Activated T-helper 9 cell treated with anti-CD3 and anti-CD28 coated beads, Interleukin-2, amount 50 U/mL, for 16 hours (primary cell): ENCODE measurements at places on chromosomes 13 and 19.

DNA sequence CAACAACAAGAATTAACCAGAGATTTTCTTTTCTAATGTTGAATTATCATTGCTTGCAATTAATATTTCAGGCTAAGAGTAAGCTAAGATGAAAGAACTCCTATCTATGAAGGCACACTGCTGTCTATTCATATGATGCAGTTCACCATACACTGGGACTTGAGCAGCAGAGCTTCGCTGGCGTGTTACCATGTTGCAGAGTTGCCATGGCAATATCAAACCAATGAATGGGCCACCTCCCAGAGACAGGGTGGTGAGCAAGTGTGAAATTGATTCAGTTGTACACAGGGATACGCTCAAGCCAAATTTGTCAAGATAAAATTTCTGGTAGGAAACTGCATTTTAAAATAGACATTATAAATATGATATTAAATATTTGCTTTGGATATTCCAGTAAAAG lies 69.3 kb upstream of the MYO16 start:
- no peak for DNase-seq

- peak; percentile 17 for DNase-seq
These were observed 150.1 kb downstream of the SHISA2 start for GRCh38 chr13:25901460-25902376.

DNA sequence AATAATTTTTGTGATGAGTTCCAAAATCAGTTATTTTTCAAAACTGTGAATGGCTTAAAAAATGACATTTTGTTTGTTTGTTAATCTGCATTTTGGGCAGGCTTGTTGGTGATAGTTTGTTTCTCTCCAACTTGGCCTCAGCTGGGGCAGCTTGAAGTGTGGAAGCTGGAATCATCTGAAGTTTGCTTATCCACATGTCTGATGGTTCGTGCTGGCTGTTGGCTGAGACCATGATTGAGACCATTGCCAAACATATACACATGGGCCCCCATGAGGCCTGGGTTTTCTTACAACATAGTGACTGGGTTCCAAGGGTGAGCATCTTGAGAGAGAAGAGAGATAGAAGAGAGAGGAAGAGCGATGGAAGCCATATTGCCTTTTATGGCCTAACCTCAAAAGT lies 201.2 kb downstream of the NDFIP2 start:
- DNase-seq = no peak

DNA sequence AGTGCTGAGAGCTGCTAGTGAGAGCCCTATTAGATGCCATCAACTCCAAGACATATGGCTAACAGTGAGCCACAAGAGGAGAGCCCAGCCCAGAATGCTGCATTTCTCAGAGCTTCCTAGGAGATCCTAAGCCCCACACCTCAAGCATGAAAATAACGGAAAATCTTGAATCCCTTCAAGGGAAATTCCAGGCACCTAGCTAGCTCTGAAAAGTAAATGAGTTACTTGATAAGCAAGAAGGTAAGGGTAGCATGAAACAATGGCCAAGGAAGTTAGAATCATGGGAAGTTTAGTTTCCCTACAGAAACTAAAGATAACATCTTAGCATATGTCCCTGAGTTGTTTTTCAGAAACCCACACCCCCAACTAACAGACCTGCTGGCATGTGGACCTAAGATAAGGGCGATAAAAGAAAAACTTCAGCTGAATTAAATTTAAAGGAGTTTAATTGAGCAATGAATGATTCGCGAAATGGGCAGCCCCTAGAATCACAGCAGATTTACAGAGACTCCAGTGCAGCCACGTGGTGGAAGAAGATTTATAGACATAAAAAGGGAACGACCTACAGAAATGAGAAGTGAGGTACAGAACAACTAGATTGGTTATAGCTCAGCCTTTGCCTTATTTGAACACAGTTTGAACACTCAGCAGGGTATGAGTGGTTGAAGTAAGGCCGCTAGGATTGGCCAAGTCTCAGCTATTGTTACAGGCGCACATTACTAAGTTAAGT lies 301.3 kb upstream of the DACH1 start:
- DNase-seq = no peak

DNA sequence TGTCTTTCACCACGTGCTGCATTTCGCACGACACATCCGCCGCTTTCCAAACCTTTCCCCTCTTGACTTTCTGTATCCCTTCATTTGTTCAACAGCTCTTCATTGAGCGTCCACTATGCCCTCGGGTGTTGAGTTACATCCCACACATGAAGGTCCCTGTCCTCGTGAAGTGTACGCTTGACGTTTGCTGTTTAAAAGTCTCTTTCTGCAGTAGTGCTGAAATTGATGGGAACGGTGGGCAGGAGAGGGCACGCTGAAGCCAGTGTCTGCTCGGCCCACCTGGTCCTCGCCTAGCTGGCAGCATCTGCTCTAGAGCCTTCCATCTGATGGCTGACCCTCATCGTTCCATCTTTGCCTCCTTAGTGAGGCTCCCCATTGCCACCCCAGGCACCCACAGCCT lies 55.6 kb upstream of the AMER2 start:
- no peak for DNase-seq

DNA sequence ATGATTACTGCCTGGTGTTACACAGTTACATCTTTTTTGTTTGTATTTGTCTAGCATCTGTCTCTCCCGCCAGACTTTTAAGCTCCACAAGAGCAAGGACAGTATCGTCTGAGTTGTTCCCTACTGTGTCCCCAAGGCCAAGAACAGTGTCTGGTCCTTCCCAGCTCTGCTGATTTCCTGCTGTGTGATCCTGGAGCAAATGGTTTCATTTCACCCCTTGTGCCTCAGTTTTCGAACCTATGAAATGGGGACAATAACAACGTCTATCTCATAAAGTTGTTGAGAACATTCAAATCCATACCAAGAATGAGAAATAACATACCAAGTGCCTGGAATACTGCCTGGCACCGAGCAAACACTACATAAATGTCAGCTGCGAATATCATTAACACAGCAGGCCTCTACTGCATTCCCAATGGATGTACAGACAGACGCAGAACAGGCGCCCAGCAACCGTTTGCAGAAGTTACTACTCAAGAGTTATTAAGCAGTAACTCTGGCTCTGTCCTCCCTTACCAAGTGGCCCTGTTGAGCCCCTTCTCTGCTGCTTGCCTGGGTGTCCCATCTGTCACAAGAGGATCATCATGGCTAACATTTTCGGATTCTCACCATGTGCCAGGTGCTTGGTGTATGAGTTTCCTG lies 11.4 kb downstream of the XRCC1 start:
- DNase-seq = no peak

DNA sequence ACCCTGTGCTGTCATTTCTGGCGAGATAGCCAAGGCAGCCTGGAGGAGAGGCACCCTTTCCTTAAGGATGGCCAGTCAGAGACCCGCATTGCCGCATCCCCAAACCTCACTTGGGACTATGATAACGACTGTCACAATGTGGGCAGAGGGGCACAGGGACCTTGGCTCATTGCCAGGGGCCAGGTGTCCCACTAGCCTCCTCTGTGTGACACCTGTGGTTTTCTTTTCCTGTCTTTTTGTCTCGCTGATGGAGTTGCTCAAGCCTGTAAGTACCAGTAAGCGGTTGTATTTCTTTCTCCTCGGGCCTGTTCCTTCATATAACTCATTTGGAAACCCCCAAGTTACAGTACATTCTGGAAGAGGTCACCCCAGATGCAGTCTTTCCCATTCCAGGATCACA lies 59.5 kb downstream of the TDRD12 start:
- DNase-seq = no peak

DNA sequence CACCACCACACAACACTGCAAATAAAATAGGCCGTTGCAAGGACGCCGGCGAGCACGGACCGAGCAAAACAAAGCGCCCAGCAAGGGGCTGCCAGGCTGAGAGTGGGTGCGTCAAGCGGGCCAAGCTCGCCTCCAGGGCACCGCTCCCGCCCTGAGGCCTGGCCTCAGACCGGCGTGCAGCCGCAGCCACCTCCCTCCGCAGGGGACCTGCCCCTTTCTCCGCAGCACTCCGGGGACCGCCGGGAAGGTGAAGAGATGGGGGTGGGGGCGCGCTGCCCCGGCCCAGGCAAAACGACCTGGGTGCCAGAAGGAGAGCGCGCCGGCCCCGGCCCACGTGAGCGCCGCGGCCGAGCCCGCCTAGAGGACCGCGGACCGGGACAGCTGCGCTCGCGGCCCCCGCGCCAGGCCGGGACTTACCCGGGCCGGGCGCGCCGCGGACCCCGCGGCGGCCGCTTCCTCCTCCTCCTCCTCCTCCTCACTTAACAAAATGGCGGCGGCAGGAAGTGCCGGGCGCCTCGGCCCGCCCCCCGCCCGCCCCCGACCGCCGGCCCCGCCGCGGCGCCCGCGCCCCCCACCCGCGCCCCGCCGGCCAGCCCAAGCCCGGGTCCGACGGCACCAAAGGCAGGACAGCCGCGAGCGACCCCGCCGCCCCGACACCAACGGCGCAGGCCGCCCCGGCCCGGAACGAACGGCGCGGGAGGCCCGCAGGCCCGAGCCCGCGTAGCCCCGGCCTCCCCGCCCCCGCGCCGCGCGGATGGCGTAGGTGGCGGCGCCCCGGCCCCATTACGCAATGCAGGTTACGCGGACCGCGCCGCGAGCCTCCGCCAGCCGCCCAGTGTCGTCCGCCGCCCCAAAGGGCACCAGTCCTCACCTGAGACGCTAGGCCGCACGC lies 674 bp downstream of the BRD4 start:
- DNase-seq = peak; percentile 46

DNA sequence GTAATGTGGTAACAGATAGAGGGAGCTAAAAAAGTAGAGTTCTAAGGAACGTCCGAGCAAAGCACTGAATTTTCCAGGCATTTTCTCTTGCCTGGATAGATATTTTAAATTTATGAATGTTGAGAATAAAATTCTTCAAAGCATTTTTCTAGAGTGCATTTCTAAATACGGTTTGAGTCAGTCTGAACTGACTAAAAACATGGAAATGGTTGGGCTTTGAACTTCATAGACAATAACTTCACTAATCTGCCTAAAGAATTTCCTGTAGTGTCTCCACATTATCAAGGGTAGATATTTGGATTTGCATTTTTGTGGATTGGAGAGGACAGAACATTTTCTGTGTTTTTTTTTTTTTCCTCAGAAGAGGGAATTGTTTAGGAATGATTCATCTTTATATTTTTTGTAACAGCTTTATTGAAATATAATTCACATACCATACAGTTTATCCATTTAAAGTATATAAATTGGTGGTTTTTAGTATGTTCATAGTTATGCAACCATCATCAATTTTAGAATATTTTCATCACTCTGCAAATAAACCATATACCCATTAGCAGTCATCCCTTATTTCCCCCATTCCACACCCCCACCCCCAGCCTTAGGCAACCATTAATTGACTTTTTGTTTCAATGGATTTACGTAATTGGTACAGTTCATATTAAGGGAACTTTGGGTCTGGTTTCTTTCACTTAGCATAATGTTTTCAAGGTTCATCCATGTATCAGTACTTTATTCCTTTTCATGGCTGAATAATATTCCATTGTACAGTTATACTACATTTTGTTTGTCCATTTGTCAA lies 20.7 kb downstream of the GARRE1 start:
- DNase-seq = no peak

- DNase-seq = no peak
These were observed 3.2 kb upstream of the POLR2E start for GRCh38 chr19:1098177-1099051.

GRCh38 chr13:34521171-34521570 lies 420.9 kb upstream of the NBEA start:
- no peak for DNase-seq

- DNase-seq = no peak
These were observed 970.2 kb downstream of the EFNB2 start for GRCh38 chr13:105565136-105565727.

GRCh38 chr19:10839114-10840050 lies 3.4 kb upstream of the TMED1 start:
- no peak for DNase-seq

GRCh38 chr13:26759907-26760831 lies at the start of gene GPR12:
Gene GPR12 (minus strand): TSS chr13:26760786. CDS start chr13:26759827, 959 bp downstream.
- no peak for DNase-seq

GRCh38 chr19:43777163-43777695 lies 3.5 kb downstream of the KCNN4 start:
- DNase-seq = no peak

GRCh38 chr19:13633109-13633508 lies 126.8 kb upstream of the CACNA1A start:
- DNase-seq = no peak

- no peak for DNase-seq
These were observed 30.7 kb upstream of the LPAR6 start for GRCh38 chr13:48443442-48444208.

DNA sequence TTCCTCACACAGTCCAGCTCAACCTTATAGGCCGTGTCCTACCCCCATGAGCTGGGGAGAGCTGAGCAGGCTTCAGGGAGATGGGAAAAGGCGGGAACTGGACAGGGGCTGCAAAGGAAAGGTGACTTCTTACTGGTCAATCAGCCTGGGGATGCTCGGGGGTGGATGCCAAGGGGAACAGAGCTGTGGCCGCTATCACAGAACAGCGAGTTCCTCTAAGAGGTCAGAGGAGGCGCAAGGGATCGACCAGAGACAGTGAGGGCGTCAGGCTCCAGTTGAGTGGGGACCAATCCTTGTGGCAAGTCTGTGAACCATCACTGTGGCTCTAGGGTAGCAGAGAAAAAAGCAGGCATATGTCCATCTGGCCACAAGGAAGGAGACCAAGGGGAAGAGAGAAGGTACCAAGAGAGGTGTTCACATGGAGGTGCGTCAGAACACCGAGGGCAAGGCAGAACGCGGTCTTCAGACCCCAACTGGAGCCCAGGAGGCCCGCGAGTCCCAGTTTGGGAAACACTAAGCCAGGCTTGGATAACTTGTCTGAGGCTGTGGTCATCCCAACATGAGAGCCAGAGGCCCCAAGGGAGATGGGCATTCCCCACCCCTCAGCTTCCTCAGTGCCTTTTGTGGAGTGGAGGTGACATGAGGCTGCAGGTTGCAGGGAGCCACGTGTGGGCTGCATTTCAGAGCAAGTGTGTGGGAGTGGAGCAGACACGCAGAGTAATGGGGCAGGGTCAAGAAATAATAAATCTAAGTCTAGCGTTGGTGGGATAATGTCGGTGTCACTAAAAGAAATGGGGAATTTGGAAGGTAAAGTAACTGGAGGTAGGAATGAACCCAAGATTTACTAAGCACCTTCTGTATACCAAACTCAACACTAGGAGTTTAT lies 3.9 kb downstream of the F10 start:
- DNase-seq = no peak

DNA sequence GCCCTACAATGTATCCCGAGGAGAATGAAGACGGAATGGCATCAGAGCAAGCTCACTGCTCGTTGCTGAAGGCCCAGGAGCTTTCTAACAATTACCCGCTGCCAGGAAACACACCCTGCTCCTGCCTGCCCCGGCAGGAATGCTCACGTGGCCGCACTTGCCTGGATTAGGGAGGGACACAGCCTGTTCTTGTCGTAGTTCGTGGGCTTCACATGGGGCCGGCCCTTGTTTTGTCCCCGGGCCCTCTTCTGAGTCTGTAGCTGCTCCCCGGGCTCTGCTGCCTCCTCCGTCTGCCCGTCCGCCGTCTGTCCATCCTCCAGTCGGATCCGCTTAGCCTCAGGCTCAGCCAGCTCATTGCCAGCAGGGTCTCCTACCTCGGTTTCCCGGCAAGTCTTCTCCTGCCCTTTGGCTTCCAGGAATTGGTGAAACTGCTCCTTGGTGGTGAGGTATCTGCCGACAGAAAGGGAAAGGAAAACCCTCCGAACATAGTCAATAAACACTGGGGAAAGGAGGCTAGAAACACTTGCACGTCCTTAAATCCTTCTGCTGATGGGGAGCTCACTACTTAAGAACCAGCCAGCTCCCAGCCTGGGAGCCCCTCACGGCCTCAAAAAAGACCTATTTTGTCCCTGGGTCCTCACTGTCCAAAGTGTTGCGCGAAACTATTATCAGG lies 941 bp downstream of the DUS3L start:
- DNase-seq = no peak
